ENCODE measurements at places on chromosomes 12 and 14. TPM values are rescaled to one million over a fixed set of nuclear protein-coding genes. Genes with fewer than 3 reads are reported as not detected.

- H3K4me1 ChIP-seq = no peaks in the 10 kb centered on the region
- no peaks in the 10 kb centered on the region for H3K36me3 ChIP-seq
- DNase-seq = no peak
- H3K27me3 ChIP-seq = no peaks in the 10 kb centered on the region
- no peak overlapping the region for H3K4me3 ChIP-seq
- no peak overlapping the region for H3K27ac ChIP-seq
These were observed 58.1 kb downstream of the STAB2 start for GRCh38 chr12:103645202-103645601.

DNA sequence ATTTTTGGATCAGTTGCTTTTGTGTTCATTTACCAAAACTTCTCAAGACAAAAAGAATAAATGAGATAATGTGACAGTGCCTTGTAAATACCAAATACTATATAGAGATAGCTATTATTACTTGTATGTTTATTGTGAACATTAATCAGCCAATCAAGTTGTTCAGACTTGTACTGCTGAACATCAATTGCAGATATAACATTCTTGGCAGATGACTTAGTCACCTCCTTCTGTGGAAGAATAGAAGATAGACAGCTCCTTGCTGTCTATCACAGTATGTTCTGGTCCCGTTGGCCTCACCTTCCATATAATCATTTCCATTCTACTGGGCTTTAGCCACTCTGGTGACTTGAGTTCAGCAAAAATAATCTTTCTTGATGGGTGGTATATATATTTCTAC, 30.1 kb downstream of the PSEN1 start:
- H3K27me3 ChIP-seq = no peaks in the 10 kb centered on the region
- DNase-seq = no peak
- no peaks in the 10 kb centered on the region for H3K4me1 ChIP-seq
- no peak overlapping the region for H3K27ac ChIP-seq
- no peak overlapping the region for H3K4me3 ChIP-seq
- H3K36me3 ChIP-seq = no peaks in the 10 kb centered on the region

Gene EXOC3L4
- 0.66 TPM for total RNA-seq

- DNase-seq = no peak
- H3K4me3 ChIP-seq = no peak overlapping the region
- no peaks in the 10 kb centered on the region for H3K36me3 ChIP-seq
- H3K27me3 ChIP-seq = no peaks in the 10 kb centered on the region
- H3K27ac ChIP-seq = no peak overlapping the region
These were observed 67.3 kb upstream of the BICD1 start for GRCh38 chr12:32039347-32039746.

Gene SLCO1B1
- not detected for total RNA-seq

GRCh38 chr12:85552461-85552860, 272.4 kb downstream of the ALX1 start:
- H3K4me3 ChIP-seq = no peak overlapping the region
- no peaks in the 10 kb centered on the region for H3K4me1 ChIP-seq
- H3K27ac ChIP-seq = no peak overlapping the region
- no peaks in the 10 kb centered on the region for H3K36me3 ChIP-seq
- no peak for DNase-seq

GRCh38 chr12:42790761-42791151, 201.2 kb upstream of the PRICKLE1 start:
- peaks cover 4% of the 10 kb centered on the region for H3K4me1 ChIP-seq
- no peaks in the 10 kb centered on the region for H3K27me3 ChIP-seq
- no peaks in the 10 kb centered on the region for H3K36me3 ChIP-seq
- no peak overlapping the region for H3K27ac ChIP-seq
- DNase-seq = no peak

DNA sequence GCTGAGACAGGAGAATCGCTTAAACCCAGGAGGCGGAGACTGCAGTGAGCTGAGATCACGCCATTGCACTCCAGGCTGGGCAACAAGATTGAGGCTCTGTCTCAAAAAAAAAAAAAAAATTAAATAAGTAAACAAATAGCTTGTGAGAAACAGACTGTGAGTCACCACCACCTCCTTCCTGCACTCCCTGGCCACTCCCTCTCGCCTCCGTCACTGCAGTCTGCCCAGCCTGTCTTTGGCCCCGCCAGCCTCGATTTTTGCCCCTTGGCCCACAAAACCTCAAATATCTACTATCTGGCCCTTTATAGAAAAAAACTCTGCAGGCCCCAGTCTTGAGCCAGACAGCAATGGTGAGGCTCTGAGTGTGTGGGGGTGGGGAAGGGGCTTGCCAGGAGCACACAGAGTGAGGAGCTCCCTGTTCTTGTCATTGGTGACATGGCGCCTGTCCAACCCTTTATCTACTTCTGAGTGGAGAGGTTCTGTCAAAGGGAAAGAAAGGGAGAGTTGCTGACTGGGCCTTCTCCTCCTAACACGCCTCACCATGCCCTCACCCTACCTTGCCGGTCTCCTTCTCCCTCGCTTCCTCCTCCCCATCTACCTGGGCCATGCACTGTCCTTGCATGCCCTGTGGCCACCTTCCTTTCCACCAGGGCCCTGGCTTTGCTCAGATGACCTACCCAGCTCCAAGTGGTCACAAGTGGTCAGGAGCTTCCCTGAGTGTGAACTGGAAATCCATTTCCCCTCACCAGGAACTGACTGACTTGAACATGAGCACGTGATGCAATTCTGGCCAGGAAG, 22.1 kb downstream of the LGMN start:
- peak; percentile 32 for DNase-seq
- peaks cover 3% of the 10 kb centered on the region for H3K4me1 ChIP-seq
- H3K36me3 ChIP-seq = no peaks in the 10 kb centered on the region
- H3K4me3 ChIP-seq = no peak overlapping the region
- peak overlapping the region; percentile 31 for H3K27ac ChIP-seq
- no peaks in the 10 kb centered on the region for H3K27me3 ChIP-seq

- H3K27ac ChIP-seq = no peak overlapping the region
- H3K36me3 ChIP-seq = no peaks in the 10 kb centered on the region
- no peaks in the 10 kb centered on the region for H3K4me1 ChIP-seq
- no peak overlapping the region for H3K4me3 ChIP-seq
- DNase-seq = no peak
These were observed 98.5 kb downstream of the BCL11B start for GRCh38 chr14:99173506-99173905.

DNA sequence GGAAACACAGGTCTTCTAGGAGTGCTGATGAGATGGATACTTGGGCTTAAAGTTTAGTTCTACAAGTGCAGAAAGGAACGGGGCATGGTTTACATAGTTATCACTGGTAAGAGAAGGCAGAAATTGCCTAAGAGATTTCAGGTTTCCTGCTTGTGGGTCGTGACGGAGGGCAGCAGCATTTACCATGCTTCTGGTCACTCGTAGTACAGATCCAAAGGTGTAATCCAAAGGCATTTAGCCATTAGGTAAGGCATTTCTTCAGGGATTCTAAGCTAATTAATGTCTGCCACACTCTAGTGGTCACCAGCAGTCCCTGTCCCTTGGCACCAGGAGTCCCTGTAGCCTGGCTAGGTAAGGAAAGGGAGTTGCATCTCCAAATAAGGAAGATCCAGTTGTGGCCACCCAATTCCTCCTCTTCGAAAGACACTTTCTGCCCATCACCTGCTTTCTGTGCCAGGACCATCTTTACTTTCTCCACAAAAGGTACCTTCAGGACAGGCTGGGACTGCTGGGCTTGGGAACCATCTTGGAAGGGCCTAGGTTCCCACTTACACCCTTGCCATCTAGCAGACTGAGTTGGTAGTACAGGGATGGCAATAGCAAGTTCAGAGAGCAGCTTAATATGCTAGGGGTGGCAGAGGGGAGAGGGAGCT, 1.5 kb downstream of the GSTZ1 start:
- H3K36me3 ChIP-seq = no peaks in the 10 kb centered on the region
- no peak overlapping the region for H3K4me3 ChIP-seq
- peaks cover 20% of the 10 kb centered on the region for H3K4me1 ChIP-seq
- no peak for DNase-seq

Measured in body of pancreas (tissue), 4 donors.